ENCODE measurements at places on chromosomes 16 and 17.
A peak's percentile ranks its signal among the peaks of the same experiment; 100 is the strongest.

GRCh38 chr16:85420501-85421337, 192.4 kb upstream of the GSE1 start:
- peak; percentile 58 for DNase-seq

DNA sequence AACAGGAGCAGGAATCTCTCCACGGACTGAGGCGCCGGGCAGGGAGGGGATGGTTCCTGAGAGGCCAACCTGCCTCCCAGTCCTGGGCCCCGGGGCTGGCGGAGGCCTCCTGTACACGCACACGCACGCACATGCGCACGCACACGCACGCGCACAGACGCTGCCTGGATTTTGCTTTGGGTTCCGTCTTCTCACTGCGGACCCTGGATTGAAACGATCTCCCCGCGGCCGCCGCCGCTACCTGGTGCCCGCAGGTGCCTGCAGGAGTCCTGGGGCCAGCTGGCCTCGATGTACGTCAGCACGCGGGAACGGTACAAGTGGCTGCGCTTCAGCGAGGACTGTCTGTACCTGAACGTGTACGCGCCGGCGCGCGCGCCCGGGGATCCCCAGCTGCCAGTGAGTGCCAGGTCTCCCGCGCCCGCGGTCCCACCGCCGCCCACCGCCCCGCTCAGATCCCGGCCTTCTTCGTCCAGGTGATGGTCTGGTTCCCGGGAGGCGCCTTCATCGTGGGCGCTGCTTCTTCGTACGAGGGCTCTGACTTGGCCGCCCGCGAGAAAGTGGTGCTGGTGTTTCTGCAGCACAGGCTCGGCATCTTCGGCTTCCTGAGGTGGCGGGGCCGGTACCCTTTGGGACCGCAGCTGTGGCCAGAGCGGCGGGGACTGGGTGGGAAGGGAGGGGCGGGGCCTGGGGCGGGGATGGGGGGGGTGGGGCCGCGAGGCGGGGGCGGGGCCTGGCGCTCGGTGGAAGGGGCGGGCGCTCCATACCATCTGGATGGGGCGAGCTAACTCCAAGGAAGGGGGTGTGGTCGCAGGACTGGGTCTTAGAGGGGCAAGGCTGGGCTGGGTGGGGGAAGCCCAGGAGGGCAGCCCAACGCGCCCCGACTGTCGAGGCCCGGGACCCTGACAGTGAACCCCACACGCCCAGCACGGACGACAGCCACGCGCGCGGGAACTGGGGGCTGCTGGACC, 12.3 kb downstream of the CES4A start:
- DNase-seq, result peak; percentile 22

- no peak for DNase-seq
These were observed 49.1 kb downstream of the MMP15 start for GRCh38 chr16:58074657-58075056.

DNA sequence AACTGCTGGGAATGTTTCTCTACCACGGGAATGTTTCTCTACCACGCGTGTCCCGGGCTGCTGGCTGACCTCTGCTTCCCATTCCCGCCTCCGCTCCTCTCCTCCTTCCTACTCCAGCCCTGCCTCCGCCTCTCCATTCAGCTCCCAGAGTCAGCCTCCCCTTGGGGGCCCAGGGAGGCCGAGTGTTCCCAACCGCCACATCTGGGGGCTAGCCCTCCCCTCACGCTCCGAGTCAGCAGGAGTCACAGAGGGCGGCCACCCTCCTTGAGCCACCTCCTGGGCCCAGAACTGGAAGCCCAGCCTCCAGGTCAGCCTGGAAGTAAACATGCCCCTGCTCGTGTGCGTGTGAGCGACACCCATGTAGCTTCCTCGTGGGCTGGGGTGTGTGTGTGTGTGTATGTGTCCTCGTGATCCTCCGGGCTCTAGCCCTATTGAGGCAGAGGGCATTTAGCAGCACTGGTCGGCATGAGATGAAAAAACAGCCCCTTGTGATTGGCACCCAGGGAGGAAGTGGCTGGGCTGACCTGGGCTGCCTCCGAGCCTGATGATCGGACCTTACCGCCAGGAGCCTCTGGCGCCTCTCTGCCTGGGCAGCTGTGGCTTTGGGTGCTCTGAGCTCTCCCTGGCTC, 7.3 kb downstream of the CYGB start:
- DNase-seq, result no peak

DNA sequence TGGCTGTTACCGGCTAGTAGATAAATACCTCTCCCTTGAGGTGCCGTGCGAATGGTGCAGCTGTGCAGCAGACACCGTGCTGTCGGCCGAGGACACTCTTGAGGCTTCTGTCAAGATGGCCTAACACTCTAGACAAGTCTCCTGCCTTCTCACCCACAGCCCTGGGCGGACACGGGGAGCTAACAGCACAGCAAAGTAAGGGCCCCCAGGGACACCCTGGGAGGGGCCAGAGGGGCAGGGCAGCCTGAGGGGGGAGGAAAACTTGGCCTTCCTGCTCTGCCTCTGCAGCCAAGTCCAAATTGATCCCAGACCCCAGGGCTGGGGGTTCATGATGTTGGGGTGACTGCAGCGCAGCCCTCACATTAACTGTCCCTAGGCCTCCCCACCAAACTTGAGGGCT, 210.2 kb downstream of the RPTOR start:
- no peak for DNase-seq

DNA sequence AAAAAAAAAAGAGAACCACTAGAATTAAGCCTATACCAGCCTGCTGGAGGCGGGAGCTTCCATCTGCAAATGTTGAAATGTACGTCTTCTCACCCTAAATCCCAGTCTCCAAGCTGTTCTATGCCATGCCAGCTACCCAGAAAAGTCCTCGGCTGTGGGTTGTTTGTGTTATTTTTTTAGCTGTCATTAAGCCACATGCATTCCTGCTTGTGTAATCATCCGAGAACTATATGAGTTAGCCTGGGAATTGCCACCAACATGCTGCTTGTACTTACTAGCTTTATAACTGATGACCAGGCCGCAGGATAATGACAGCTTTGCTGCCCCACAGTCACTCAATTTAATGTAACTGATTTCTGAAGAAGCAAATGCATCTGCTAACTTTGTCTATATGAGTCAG, 313.9 kb upstream of the SALL1 start:
- DNase-seq, result peak; percentile 18

DNA sequence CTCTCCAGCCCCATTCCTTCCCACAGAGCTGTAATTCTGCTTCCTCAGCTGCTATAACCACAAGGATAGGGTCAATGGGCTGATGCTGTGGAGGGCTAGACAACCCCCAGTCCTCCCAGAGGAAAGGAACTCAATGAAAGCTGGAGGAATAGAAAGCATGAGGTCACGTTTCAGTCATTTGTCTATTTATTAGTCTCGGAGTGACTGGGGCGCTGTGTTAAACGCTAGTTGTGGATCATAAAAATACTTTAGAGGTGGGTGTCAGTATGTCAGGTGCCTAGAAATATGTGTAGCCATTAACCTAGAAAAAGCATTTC, 787 bp upstream of the CCL3L1 start:
- no peak for DNase-seq

GRCh38 chr16:47416869-47417268, 44.0 kb downstream of the ITFG1 start:
- no peak for DNase-seq

DNA sequence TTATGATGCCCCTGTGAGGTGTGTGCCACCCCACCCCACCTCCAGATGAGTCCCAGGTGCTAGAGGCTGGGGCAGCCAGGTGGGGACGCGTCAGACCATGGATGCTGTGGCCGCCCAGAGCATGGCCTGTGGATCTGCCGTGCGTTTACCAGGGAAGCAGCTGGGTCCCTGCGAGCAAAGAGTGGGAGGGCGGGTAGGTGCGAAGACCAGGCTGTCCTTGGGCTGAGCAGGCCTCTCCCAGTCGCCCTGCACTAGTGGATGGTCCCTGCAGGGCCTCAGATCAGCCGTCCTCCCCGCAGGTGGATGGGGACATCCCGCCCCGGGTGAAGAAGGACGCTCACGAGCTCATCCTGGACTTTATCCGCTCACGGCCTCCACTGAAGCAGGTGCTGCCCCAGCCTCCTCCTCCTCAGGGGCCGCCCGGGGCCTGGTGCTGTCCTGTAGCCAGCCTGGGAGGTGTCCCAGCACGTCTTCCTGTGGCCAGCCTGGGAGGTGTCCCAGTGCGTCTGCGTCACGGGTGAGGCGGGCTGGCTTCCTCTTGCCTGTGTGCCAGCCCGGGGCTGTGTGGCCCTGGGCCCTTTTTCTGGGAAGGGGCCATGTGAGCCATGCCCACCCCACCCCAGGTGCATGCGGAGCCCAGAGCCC, 18.0 kb upstream of the TCF25 start:
- DNase-seq, result no peak

Data from fibroblast of pulmonary artery (primary cell).